Hindlimb muscle (tissue), 1 donor: ENCODE measurements at places on chromosomes 3 and 15. TPM values are rescaled to one million over a fixed set of nuclear protein-coding genes. Genes with fewer than 3 reads are reported as not detected.

The TNFAIP8L3 gene
- 1.5 TPM for polyA plus RNA-seq

GRCh38 chr3:16171825-16172224 is 2.7 kb upstream of the GALNT15 start:
- no peak for DNase-seq

DNA sequence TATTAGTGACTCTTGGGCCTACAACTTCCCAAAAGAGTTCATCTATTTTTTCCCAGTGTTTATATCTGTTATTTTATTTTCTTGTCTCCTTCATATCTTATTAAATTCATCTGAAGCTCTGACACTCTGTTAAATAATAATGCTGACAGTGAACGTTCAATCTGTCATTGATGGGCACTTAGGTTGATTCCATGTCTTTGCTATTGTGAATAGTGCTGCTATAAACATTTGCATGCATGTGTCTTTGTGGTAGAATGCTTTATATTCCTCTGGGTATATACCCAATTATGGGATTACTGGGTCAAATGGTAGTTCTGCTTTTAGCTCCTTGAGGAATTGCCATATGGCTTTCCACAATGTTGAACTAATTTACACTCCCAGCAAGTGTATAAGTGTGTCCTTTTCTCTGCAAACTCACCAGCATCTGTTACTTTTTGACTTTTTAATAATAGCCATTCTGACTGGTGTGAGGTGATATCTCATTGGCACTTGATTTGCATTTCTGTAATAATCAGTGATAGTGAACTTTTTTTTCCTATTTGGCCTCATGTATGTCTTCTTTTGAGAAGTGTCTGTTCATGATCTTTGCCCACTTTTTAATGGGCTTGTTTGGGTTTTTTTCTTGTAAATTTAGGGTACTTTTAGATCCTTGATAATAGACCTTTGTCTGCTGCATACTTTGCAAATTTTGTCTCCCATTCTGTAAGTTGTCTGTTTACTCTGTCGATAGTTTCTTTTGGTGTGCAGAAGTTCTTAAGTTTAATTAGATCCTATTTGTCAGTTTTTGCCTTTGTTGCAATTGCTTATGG is 122.5 kb downstream of the LEKR1 start:
- no peak for DNase-seq

DNA sequence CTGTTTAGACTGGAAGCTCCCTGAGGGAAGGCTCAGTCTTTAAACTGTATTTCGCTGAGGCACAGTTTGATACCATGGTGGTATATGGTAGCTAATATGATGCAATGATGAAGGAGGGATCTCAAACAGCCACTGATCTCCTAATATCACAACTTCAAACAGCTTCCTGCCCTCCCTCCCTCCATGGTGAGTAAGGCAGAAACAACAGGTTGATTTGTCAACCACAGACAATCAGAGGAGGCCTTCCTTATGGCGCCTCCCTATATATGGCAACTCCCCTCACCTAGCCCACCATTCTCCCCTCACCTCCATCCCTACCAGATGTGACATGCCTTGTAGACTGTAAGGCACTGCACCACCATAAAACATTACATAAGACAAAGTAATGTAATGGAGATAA is 316.5 kb upstream of the ICE2 start:
- no peak for DNase-seq

DNA sequence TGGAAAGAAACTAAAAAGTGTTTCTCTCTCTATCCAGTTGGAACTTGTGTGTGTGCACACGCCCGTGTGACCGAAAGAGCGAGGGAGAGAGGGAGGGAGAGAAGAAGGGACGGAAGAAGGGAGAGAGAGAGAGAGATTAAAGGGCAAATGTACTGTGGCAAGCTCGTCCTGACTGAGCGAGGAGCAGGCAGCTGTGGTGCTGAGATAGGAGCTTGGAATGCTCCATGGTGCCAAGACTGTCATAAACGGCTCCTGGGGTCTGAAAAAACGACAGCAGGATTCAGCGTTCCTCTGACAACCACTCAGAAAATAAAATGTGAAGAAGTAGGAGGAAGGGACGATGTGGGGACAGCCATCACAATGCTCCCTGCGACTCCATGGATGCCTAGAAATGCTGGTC is 276.0 kb downstream of the SV2B start:
- no peak for DNase-seq

GRCh38 chr15:45105586-45105985 is 8.4 kb downstream of the DUOX2 start:
- DNase-seq = no peak

The CALML4 gene
- 7.7 TPM for polyA plus RNA-seq
